Activated T-cell treated with anti-CD3 and anti-CD28 coated beads, Interleukin-2, amount 50 U/mL, for 48 hours (primary cell): ENCODE measurements at places on chromosomes 13 and 19.

DNA sequence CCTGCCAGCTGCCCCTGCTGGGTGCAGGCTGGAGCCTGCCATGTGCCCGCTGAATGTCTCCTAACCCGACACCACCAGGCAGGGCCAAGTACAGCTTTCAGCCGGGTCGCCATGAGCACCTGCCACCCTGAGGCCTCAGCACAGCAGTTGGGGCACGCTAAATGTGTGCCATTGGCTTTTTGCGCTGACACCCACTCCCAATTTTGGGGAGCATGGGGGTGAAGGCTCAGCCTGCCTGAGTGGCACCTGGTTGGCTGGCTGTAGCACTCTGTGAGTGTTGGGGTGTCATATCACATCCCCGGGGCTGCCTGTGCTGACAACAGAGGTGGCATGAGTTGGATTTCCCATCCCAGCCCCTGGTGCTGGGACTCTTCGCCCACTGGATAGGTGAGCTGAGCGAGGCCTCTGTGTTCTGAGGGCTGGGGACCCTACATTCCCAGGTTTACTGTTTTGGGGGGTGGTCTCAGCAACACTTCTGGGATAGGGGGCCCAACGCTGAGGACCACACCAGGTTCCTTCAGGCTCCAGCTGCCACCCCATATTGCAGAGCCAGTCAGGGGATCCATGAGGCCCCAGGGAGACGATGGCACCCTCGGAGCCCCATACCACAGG is 7.2 kb upstream of the RELB start:
- no peak for DNase-seq

GRCh38 chr19:39064405-39064804 is 19.8 kb upstream of the ACP7 start:
- DNase-seq = no peak

DNA sequence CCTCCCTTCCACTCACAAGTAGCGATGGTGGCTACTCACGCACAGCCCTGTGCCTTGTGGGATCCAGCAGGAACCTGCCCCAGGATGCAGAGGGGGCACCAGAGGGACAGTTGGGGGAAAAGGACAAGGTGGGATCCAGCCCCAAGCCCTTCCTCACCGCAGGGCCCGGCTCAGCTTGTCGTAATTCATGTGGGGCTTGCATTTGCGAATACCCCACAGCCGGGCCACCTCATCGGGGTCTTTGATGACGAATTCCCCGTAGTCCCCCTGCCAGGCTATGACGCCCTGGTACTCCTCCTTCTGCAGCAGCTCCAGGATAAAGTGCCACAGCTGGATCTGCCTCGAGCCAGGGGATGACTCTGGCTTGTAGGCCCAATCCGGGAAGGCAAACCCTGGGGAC is 18.5 kb downstream of the ERFL start:
- no peak for DNase-seq

- DNase-seq = no peak
Measured at GRCh38 chr19:5864725-5865486, 5.4 kb downstream of the FUT5 start.

DNA sequence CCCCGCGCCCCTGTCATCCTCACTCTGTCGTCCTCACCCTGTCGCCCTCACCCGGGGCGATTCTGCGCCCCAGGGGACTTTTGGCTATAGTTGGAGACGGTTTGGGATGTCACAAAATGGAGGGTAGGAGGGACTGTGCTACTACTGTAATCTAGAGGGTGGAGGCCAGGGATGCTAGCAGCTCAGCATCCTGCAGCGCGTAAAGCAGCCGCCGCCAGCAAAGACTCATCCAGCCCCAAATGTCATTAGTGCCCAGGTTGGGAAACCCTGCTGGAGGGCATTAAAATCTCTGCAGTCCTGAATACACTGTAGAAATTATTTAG is 362 bp downstream of the ZNF557 start:
- DNase-seq = no peak
